ENCODE measurements at places on chromosomes 6 and 20. TPM values are rescaled to one million over a fixed set of nuclear protein-coding genes. Genes with fewer than 3 reads are reported as not detected.

- DNase-seq: no peak
Observed at GRCh38 chr6:109229536-109229935, 134.2 kb downstream of the CEP57L1 start.

DNA sequence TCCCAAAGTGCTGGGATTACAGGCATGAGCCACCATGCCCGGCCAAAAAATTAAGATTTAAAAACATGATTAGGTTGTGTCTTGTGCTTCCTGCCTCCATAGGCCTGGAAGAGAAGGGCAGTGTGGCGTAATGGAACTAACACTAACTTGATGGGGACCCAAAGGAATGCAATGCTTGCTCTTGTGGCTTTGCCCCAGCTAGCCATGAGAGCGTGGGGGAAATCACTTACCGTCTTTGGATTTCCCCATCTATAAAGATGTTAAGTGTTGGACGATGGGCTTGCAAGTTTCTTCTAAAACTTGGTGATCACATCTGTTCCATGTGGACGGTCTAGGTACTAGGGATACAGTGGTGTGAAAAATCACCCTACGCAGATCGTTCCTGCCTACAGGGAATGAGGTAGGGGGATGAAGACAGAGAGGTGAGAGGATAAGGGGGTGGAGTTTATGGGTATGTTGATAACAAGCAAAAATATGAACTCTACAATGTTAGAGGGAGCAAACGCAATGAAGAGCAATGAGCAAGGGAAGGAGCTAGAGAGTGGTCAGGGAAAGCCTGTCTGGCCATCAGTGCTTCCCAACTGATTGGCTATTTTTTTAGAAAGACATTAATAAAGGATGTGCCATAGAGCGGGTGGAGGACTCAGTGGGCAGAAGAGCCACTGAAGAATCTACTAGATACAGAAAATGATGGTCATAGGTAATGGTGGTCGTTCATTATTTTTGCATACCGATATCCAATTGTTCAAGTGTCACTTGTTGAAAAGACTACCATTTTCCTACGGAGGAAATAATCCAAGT lies 165.2 kb downstream of the BCAS1 start:
- no peak for DNase-seq

GRCh38 chr6:53540129-53540692 lies 4.7 kb downstream of the GCLC start:
- no peak for DNase-seq

GRCh38 chr20:6811262-6812035 lies 44.0 kb downstream of the BMP2 start:
- DNase-seq: no peak

DNA sequence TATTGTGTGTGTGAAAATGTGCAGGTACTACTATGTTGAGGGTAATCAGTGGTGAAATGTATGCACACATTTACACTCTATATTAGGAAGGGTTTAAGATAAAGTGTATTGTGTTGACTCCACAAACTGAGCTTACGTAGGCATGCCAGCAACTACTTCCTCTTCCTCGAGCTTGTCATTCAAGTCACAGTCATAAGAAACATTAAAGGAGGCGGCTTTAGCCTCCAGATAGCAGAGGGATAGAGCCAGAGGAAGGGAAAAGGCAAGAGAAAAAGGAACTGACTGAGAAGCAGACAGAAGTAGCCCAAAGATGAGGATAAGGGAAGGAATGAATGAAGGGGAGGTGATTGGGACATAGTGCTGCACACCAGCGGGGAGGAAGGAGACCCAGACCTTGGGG lies 55.2 kb downstream of the SMLR1 start:
- no peak for DNase-seq

DNA sequence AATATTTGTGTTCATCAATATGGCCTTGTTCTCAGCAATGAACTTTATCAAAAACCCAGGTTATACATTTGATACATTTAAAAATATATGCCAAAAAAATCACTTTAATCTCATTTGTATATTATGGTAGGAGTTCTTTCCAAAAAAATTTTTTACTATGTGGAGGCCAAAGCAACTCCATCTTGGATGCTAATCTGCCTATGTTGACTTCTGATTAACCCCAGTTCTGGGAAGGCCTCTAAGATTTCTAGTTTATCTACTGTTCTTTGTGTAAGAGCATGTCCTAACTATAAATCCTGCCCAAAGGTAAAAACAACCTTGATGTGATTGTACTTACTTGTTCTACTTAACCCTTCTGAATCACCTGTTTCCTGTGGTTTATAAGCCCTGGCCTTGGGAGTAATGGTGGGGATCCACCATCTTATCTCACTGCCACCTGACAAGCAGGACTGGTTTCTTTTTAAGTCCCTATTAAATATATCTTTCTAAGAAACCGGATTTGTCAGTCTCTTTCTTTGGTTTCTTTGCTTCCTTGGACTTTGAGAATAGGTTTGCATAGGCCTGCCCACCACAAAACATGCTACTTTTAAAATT lies 46.7 kb downstream of the RNGTT start:
- no peak for DNase-seq

- DNase-seq: no peak
Observed at GRCh38 chr20:1801929-1802306, 93.3 kb upstream of the SIRPA start.

DNA sequence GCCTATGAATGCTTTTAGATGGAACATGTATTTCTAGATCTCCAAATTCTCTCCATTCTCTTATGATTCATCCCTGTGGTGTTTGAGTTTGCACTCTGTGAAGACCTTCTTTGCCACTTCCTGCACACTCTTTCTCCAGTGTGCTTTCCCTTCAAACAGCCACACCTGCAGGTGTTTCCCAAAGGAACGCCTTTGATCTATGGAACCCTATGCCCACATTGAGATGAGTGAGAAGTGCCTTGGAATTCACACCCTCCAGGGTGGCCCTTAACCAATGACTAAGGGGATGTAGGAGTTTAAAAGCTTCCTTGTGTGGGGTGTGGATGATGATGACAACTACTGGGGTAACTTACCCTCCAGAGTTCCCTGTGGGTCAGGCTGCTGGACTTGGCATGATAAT lies 570.1 kb downstream of the DHX35 start:
- no peak for DNase-seq

GRCh38 chr20:52681288-52681687 lies 290.9 kb upstream of the TSHZ2 start:
- DNase-seq: no peak

GRCh38 chr6:85464722-85465150 lies 14.9 kb downstream of the NT5E start:
- DNase-seq: no peak

DNA sequence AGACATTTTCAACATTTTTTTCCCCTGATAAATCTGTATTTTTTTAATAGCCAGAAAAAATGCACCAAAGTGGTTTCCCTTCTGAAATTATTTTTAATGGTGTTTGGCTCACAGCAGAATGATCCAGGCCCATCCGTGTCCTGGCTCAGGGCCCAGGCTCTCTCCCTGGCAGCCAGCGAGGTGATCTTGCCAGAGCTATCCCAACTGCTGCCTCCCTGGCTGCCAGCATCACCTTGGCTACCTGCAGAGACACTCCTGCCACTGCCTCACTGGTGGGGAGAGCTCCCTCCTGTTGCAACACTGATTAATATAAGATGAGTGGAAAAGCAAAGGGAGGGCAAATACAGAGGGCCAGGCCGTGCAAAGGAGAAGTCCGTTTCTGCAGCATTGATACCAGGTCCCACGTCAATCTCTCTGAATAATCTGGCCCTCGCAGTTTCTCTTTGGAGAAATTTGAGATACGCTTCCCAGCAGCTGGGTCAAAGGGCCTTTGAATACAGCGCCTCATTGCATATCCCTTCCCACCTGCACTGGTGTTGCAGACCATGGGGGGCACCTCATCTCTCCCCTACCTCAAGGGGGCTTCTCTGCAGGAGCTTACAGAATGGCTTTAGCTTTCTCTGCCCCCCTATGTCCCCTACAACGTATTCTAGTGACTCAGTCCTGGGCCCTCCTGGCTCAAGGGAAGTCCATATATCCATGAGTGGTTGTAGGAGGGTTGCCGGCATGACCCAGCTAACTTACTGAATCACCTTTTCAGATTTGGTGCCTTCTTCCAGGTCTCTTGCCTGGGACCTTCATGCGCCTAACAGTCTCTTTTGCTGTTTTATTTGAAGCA lies 12.8 kb upstream of the DSTN start:
- peak; percentile 93 for DNase-seq

GRCh38 chr6:104711371-104711770 lies 148.3 kb downstream of the HACE1 start:
- DNase-seq: no peak

GRCh38 chr6:78525976-78526375 lies 341.4 kb upstream of the IRAK1BP1 start:
- no peak for DNase-seq

DNA sequence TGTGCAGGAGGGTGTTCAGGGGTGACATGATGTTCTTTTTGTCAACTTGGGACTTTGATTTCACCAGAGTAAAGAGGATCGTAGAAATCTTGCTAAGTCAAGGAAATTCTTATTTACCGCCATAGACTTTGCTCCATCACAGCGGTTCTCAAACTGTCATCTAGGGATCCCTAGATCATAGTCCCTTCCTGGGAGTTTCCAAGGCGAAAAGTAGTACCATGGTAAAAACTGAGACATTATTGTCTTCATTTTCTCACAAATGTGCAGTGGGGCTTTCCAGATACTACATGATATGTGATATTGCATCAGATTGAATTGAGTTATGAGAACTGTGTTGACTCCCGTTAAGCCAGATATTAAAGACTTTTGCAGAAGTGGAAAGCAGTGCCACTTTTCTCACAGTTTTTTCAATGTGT lies 79.7 kb downstream of the JARID2 start:
- no peak for DNase-seq

DNA sequence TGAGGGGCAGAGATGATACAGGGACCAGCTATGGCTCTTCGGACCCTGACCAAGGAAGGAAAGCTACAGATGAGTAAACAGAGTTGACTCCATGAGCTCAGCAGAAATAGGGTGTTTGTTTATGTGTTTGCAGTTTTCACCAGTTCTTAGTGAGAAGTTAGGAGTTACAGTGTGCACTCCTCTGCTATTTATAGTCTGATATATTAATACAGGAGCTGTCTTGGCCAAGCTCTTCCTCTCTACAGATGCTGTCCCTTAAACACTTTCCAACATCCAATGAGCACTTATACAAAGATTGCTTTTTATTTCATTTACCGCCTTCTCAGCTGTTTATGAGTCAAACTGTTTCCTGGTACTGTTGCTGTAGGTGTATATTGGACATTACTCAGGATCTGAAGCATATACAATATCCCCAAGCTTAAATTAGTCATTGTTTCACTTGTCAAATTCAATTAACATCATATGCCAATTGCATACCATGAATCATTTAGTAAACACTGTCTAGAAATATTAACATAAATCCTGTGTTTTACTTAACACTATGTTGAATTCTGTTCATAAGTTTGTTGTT lies 618.0 kb downstream of the PRKN start:
- DNase-seq: no peak

DNA sequence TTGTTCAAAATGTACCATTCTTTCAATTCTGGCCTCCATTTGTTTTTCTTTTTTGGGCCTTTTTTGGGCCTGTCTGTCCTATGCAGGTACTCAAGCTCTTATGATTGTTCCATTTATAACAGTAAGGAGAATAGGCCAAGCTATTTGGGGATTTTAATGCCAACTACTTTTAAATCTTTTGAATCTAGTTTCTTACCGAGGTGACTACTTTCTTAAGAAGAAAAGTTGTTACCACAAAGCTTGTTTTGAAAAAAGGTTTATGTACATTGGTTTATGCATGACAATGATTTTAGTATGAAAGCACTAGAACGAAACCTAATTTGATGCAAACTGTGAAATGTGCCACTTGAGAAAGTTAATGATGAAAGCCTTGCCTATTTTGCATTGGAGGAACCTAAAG lies 98.3 kb upstream of the MTHFD1L start:
- DNase-seq: no peak

DNA sequence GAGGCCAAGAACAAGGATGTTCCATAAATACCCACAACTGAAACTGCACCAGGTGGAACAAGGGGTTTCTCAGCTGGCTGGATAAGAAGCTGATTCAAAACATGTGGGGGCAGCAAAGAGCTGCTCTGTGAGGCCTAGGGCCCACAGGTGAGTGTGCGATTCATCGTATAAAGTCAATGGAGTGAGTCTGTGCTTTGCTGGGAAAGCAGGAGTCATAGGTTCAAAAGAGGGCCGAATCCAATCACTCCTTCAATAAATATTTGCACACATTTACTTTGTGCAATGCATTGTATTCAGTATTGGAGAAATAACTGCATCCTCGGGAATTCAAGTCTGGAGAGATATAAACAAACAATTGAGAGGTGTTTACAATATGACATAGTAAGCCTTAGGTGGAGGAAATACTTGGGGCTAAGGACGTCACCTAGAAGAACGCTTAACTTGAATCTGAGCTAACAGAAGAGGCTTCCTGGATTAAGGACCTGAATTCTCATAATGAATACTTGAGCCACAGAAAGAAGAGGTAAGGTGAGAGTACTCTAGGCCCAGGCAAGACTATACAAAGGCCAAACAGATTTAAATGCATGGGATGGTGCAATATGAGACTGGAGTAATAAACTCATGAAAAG lies 83.7 kb upstream of the TMEM30A start:
- peak; percentile 62 for DNase-seq

DNA sequence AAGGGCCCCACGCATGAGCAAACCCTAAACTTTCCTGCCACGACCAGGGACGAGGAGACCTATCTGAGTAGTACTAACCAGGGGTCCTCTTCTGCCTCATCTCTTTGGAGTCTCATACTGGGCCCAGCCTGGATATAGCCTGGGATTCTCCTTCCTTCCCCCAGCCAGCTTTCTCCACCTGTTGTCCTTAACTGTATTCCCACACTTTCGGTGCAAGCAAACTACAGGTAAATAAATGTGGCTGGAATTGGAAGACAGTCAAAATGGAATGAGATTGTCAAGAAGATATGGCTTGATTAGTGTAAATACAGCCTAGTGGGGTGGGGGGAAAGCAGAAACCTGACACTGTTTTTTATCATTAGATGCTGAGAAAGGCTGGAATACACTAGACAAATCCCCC lies 23.5 kb upstream of the LY86 start:
- no peak for DNase-seq

GRCh38 chr20:24411003-24411833 lies 58.2 kb upstream of the SYNDIG1 start:
- no peak for DNase-seq

GRCh38 chr6:139590206-139590605 lies 215.8 kb upstream of the CITED2 start:
- no peak for DNase-seq

- no peak for DNase-seq
Observed at GRCh38 chr6:152343735-152344360, 293.3 kb downstream of the SYNE1 start.

DNA sequence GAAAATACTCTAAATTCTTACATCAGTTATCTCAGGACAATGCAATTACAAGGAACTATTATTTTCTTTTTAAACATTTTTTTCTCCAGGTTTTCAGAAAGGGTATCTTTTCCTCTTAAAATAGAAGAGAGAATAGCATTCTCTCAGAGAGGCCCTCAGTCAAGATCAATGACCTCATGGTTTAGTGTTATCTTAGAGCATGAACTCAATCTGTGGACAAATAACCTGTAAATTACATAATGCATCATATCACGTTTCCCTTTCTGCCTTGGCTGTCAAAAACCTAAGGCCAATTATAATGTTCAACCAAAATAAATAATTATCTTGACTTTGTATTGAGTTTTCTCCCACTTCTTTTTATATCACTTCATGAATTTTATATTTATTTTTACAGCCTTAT lies 202.2 kb downstream of the SLC24A3 start:
- no peak for DNase-seq

Gene NOX3
- total RNA-seq: not detected

Gene ATF6B
- 24.6 TPM for total RNA-seq

Gene COL12A1
- 137 TPM for total RNA-seq

Gene COL11A2
- 0.41 TPM for total RNA-seq

Gene KAT14
- 18.5 TPM for total RNA-seq

Gene STMND1
- 0.27 TPM for total RNA-seq

Gene WFDC5
- not detected for total RNA-seq

Gene RAB44
- total RNA-seq: not detected

Gene TREM1
- 0.36 TPM for total RNA-seq

Gene KCNK16
- not detected for total RNA-seq

Gene ADGRF5
- 7.3 TPM for total RNA-seq
